ENCODE measurements at places on chromosomes 2 and 18. TPM values are rescaled to one million over a fixed set of nuclear protein-coding genes. Genes with fewer than 3 reads are reported as not detected.

GRCh38 chr2:150484461-150485021 lies 2.9 kb downstream of the RND3 start:
- H3K36me3 ChIP-seq = no peaks in the 10 kb centered on the region
- peak overlapping the region; percentile 97 for H3K27ac ChIP-seq
- no peak for DNase-seq
- H3K4me1 ChIP-seq = peaks cover 47% of the 10 kb centered on the region
- no peaks in the 10 kb centered on the region for H3K27me3 ChIP-seq

DNA sequence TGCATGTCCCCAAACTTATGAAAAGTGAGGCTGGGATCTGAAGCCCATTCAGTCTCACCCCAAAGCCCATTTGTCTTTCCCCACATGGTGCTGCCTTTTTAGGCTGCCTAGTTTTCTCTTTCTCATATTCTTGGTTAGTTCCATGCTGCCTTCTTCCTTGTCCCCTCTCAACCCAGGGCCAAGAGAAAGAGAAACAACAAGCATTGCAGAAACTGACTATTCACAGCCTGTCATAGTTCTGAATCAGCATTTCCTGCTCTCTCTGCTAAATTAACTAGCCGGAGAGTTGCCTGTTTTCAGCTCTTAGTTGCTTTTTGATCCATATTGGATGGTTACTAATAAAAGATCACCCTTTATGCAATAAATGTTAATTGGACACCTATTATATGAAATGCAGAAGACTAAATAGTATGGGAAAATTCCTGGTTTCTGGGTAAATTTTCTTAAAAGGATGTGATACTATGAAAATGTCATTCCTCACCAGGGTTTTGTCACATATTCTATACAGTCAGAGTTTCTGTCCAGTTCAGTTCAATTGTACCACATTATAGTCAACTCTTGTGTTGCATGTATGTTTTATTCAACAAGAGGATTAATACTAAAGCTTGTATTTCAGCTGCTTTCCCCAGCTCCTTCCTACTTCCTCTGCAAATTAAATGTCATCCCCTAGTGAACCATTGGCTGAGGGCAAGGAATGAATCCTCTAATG lies 246.5 kb downstream of the GALR1 start:
- H3K27ac ChIP-seq = no peak overlapping the region
- no peaks in the 10 kb centered on the region for H3K27me3 ChIP-seq
- H3K4me1 ChIP-seq = no peaks in the 10 kb centered on the region
- DNase-seq = no peak
- H3K4me3 ChIP-seq = no peak overlapping the region
- no peaks in the 10 kb centered on the region for H3K36me3 ChIP-seq

DNA sequence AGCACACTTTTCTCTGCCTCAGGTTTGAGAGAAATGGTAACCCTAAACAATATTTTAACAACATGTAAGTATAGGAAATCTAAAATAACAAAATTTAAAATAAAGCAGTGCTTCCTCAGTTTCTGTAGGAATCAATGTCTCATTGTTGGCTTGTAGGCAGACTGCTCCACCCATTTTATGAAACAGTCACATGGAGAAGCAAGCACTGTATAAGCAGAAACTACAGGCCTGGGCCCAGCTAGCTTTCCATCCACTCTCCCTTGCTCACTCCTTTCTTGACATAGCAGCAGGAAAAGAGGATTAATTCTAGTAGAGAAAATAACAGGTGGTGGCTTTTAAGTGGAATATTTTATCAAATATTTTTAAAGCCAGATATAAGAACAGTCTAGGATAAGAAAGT lies 97.2 kb downstream of the PLEKHM3 start:
- no peak overlapping the region for H3K4me3 ChIP-seq
- H3K27me3 ChIP-seq = no peaks in the 10 kb centered on the region
- H3K36me3 ChIP-seq = no peaks in the 10 kb centered on the region
- no peak overlapping the region for H3K27ac ChIP-seq

DNA sequence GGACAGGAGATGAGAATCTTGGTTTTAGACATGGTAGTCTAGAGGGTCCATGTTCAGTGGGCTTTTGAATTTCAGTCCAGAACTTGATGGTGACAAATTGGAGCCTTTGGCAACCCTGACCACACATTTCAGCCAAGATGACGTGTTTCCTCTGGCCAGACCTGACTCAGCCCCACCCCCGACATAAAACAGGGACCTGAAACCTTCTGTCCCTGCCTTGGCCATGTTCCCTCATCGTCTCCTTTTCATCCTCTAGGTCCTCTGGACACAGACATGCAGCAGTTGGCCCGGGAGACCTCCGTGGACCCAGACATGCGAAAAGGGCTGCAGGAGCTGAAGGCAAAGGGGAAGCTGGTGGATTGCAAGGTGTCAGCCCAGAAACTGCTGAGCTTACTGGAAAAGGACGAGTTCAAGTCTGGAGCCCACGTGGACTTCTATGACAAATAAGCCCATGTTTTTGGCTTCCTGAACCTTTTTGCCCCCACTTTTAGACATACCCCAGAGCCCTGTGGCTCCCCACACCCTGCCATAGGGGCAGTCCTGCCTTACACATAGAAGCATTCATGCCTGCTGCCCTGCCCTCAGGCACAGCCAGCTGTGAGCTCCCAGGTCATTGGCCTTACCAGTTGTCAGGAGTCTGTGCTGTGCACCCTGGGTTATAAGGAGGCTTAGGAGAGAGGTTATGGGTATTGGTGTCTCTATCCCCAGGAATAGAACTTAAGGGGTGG lies 4.0 kb downstream of the SPR start:
- H3K27me3 ChIP-seq = no peaks in the 10 kb centered on the region
- no peak overlapping the region for H3K27ac ChIP-seq
- no peak overlapping the region for H3K4me3 ChIP-seq
- H3K36me3 ChIP-seq = peaks cover 12% of the 10 kb centered on the region
- DNase-seq = no peak
- H3K4me1 ChIP-seq = peaks cover 42% of the 10 kb centered on the region

GRCh38 chr2:30232801-30233130 lies 1.4 kb downstream of the LBH start:
- no peaks in the 10 kb centered on the region for H3K4me1 ChIP-seq
- H3K27me3 ChIP-seq = no peaks in the 10 kb centered on the region
- DNase-seq = no peak
- peak overlapping the region; percentile 65 for H3K4me3 ChIP-seq
- peak overlapping the region; percentile 86 for H3K27ac ChIP-seq

DNA sequence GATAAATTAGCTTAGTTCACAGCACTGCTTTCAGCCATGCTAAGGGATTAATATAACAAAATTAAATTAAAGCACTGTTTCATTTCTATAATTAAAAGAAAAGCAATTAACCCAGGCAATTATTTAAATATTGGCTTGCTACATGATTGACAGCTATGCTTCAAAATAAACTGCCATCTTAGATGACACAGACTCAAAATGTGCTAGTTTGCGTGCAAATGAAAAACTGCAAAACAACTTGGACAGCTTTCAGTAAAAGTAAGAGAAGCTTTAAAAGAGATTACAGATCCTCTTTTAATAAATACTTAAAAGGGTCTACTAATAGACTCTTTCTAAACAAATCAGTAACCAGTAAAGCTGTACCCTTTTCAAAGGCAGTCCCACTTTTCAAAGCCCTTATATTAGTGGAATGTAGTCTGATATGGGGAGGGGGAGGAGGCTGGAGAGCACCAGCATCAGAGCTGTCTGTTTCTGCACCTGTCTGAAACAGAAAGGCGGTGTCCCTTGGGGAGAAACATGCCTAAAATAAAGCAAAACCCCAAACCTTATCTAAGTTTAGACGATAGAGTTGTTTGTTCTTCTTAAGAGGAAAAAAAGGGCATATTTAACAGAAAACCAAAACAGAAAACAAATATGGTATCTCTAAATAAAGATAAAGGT lies 20.8 kb downstream of the EIF2AK3 start:
- H3K36me3 ChIP-seq = no peaks in the 10 kb centered on the region
- no peaks in the 10 kb centered on the region for H3K27me3 ChIP-seq
- peaks cover 18% of the 10 kb centered on the region for H3K4me1 ChIP-seq
- no peak for DNase-seq
- H3K27ac ChIP-seq = no peak overlapping the region
- H3K4me3 ChIP-seq = no peak overlapping the region

DNA sequence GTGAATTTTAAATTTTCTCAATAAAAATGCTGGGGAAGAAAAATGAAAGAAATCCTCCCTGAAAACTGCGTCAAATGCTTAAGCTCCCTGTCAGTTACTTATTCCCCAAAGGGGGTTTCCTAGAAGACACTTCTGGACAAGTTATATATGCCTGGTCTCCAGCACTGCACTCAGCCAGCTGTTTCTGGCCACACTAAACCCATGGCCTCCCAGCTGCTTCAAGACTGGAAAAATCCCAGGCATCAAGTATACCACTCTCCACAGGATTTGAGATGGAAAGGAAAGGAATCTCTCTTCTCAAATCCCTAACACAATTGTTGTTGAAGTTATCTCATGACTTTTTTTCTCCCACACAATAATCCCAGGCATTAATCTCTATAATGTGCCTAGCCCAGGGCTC lies 245.7 kb downstream of the NBAS start:
- H3K4me3 ChIP-seq = no peak overlapping the region
- DNase-seq = no peak
- no peak overlapping the region for H3K27ac ChIP-seq

DNA sequence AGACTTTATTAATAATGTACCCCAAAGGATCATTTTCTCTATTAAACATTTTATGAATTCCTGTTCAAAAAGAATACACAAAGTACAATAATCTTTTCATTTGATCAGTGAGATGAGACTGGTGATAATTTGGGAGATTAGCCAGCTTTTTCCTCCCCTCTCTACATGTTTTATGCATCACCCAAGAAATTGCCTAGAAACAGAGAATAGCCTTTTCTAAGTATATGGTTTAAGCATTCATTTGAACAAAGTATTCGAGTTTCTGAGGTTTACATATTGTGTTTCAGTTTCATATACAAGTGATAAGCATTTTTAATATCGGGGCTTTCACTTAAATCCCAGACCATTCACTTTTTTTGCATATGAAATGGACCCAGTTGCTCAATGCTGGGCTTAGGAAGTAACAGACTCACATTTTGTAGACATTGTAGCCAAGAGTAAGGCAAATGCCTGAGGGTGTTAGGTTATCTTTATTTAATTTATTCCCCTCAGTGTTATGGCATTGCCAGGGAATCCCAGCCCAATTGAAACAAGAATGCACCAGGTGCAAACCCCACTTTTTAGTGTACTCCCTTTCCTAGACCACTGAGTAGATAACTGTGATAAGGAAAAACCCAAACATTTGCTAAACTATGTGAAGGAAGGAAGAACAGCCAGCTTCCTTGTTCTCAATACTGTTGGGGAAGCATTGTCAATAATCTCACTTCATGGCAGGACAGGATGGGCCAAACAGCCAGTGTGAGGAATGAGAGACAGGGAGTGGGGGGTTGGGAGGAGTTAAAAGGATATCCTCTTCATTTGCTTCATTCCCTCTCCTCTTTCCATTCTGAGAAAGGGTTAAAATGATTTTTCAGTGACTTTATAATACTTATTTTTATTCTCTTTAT lies 3.5 kb downstream of the CPO start:
- H3K4me3 ChIP-seq = no peak overlapping the region
- H3K36me3 ChIP-seq = no peaks in the 10 kb centered on the region
- no peak for DNase-seq
- no peak overlapping the region for H3K27ac ChIP-seq
- H3K4me1 ChIP-seq = no peaks in the 10 kb centered on the region

GRCh38 chr2:85972355-85972754 lies 83.6 kb upstream of the ST3GAL5 start:
- no peak for DNase-seq
- no peaks in the 10 kb centered on the region for H3K36me3 ChIP-seq
- H3K4me1 ChIP-seq = peaks cover 15% of the 10 kb centered on the region
- no peaks in the 10 kb centered on the region for H3K27me3 ChIP-seq
- H3K4me3 ChIP-seq = no peak overlapping the region

- no peaks in the 10 kb centered on the region for H3K4me1 ChIP-seq
- H3K36me3 ChIP-seq = peaks cover 5% of the 10 kb centered on the region
- H3K27ac ChIP-seq = no peak overlapping the region
- DNase-seq = no peak
Measured at GRCh38 chr2:235936493-235936892, 231.7 kb downstream of the GBX2 start.

DNA sequence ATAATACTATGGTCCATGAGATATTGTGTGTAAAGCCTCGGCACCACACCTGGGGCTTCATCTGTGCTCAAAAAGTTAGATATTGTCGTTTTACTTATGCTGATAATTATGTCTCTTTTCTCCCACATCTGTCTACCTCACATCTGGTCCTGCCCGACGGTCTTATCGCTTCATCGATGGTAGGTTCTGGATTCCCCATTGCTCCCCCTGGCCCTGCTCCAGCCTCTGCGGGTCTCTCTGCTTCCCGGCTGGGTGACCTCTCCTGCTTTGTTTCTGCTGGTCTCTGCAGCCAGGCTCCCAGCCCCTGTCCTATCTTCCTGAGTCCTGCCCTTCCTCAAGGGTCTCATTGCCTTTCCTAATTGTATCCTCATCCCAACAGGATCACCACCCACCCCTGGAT lies 294.2 kb downstream of the NDUFA10 start:
- no peak overlapping the region for H3K4me3 ChIP-seq
- no peak for DNase-seq
- no peak overlapping the region for H3K27ac ChIP-seq
- no peaks in the 10 kb centered on the region for H3K36me3 ChIP-seq
- H3K4me1 ChIP-seq = no peaks in the 10 kb centered on the region

DNA sequence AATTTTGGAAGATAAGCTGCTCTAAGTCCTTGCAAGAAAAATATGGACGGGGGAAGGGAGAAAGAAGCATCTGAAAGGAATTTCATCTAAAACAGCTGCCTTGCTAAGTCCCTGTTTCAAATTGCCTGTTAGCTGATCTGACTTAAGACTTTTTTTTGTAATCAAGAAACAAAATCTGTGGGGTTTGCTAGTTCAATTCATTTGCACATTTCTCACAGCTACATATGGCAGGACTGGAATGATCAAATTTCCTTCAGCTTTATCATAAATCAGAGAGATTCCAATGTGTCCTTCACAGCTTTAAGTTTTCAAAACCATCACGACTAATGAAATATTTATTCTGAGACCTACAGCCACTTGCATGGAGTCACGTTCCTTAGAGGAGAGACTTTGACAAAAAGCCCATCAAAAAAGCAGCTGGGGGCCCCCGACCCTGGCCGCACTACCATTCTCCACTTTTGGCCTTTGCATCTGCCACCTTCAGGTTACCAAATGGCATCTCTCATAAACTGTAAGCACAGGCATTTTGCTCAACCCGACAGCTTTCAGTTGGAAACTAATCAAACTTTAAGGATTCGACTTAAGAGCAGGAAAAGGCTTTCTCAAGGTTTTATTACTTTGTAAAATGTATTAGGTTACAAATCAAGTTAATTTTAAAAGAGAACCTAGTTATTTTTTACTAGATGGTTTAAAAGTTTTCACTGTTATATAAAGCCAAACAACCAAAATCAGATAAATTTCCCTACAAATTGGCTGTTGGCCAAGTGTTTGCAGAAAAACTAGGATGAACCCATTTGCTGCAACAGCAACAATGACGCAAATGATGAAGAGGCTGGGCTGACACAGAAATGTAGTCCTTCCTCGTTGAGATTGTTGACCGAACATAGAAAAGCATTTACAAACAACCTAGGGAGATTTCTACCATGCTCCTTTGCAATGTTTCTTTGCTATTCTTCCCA lies 100.4 kb upstream of the RND3 start:
- H3K27me3 ChIP-seq = no peaks in the 10 kb centered on the region
- H3K4me1 ChIP-seq = no peaks in the 10 kb centered on the region
- H3K27ac ChIP-seq = no peak overlapping the region
- H3K4me3 ChIP-seq = no peak overlapping the region
- no peak for DNase-seq

Gene AMER3
- total RNA-seq = not detected

Gene ASXL3
- total RNA-seq = 2.6 TPM

Gene TUBB8B
- not detected for total RNA-seq

Gene KANSL1L
- 16.5 TPM for total RNA-seq

Gene GREB1L
- 17.5 TPM for total RNA-seq

Gene AQP12B
- total RNA-seq = not detected

Gene STON1
- total RNA-seq = 6.4 TPM

Gene AGAP1
- total RNA-seq = 17.2 TPM

Gene KIAA2012
- total RNA-seq = not detected

Gene FIGN
- total RNA-seq = 9.8 TPM
